ENCODE measurements at places on chromosomes 16 and 17.

GRCh38 chr17:46832945-46833839 lies 14.7 kb upstream of the WNT3 start:
- DNase-seq, result no peak

DNA sequence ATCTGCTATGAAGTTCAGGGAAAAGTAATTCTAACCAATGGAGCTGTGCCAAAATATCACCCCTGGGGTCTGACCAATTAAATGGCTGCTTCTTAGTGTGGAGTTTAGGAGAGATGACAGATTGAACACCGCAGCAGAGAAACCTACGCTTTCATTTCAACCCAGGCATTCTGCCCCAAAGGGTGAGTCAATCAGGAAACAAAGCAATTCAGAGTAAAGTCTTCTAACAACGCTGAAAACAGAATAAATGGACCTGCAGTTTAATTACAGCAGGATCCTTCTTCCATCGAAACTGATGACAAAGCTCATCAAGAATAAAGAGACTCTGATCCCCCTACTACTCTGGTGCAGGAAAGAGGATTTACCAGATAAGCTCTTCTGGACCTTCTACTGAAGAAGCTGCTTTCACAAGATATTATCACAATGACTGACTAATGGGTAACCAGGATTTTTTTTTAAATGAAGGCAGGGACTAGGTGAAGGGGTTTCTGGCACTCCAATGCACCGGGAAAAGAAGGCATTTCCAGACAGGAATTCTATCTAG lies 16.7 kb downstream of the RFFL start:
- DNase-seq, result no peak

GRCh38 chr17:35051183-35051578 lies 12.3 kb downstream of the RFFL start:
- no peak for DNase-seq

GRCh38 chr16:9820476-9821246 lies 361.6 kb downstream of the GRIN2A start:
- DNase-seq, result no peak

DNA sequence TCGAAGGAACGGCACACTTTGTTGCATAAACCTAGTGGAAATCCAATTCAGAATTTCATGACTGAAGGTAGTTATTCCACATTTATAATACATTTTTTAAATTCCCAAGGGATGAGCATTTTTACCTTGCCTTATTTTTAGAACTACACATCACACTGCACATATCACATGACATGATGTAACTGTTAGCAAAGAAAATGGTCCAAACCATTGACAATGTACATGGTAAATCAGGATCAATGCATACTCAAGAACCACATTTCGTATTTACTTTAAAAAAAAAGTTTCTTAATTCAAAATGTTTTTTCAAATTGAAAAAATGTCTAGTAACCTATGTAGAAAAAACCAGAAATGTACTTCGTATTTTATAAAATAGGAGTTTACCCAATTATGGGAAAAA lies 2.5 kb downstream of the KANSL1 start:
- no peak for DNase-seq

- no peak for DNase-seq
Observed at GRCh38 chr17:48834973-48835372, 4.1 kb downstream of the CALCOCO2 start.

Measured in NCI-H526 (cell line).